ENCODE measurements at places on chromosomes 2 and 18.

- peak; percentile 64 for DNase-seq
Observed at GRCh38 chr2:216081487-216082116, at the start of the genes PECR and TMEM169. PECR (minus strand) TSS chr2:216081809; CDS start chr2:216081741, 68 bp downstream. TMEM169 (plus strand) TSS chr2:216081919; CDS start chr2:216095964, 14,045 bp downstream.

- no peak for DNase-seq
Observed at GRCh38 chr18:58195278-58195765, 151.3 kb downstream of the NEDD4L start.

DNA sequence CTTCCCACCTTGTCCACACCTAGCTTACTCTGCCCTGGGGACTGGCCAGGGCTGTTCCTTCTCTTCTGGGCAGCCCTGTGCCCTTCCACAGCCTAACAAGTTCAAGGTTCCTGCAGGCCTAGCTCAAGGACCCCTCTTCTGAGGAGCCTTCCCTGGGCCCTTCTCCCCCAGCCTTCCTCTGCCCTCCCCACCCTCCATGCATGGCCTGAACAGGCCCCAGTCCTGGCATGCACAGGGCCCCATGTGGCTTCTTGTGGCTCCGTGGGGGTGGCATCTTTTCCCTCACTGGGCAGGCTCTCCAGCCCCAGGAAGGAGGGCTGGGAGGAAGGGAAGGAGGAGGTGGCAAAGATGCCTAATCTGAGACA, 162.9 kb downstream of the CELF4 start:
- DNase-seq: no peak

DNA sequence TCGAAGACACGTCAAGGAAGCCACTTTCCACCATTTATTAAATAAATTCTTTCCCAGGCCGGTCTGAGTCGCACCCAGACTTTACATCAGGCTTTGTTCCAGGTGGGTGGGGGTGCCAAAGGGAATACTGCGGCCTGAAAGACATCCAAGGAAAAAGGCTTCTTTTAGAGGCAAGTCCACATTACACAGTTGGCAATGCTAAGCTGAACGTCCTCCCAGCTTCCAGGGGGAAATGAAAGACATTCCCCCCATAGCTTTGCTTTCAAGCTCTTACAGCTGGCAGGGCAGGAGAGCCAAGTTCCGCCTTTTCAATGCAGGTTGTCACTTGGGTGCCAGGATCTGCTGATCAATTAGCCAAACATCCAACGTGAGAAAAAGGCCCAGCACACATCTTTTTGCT, 36.5 kb upstream of the PTPN4 start:
- DNase-seq: no peak

GRCh38 chr2:229133155-229133772, 137.8 kb downstream of the PID1 start:
- no peak for DNase-seq

Measured in stimulated activated CD4-positive, alpha-beta T cell treated with anti-CD3 and anti-CD28 coated beads, Interleukin-4, amount 100 ng/mL, for 4 hours (primary cell).